Suprapubic skin (tissue), 4 donors: ENCODE measurements at places on chromosomes 5 and 9. TPM values are rescaled to one million over a fixed set of nuclear protein-coding genes. Genes with fewer than 3 reads are reported as not detected.

PRR7 gene
- 7.9 TPM for total RNA-seq

FAM163B gene
- total RNA-seq: not detected

EGR1 gene
- total RNA-seq: 264 TPM

SPINK13 gene
- not detected for total RNA-seq

MSMP gene
- not detected for total RNA-seq

PCDHGA9 gene
- total RNA-seq: 6.6 TPM

HSPB3 gene
- total RNA-seq: not detected

CAVIN4 gene
- total RNA-seq: not detected

SNCB gene
- not detected for total RNA-seq

SLC1A1 gene
- total RNA-seq: 1.0 TPM

TLR4 gene
- total RNA-seq: 4.6 TPM

GHR gene
- total RNA-seq: 20.5 TPM

OBP2B gene
- 11.7 TPM for total RNA-seq

C7 gene
- total RNA-seq: 18.5 TPM

KIF24 gene
- total RNA-seq: 1.4 TPM

ADAMTSL1 gene
- 1.0 TPM for total RNA-seq

RLN2 gene
- not detected for total RNA-seq

TTC16 gene
- not detected for total RNA-seq

SIT1 gene
- total RNA-seq: not detected

CCL27 gene
- 169 TPM for total RNA-seq

PDE6A gene
- 1.1 TPM for total RNA-seq
